ENCODE measurements at places on chromosomes 7 and 10. TPM values are rescaled to one million over a fixed set of nuclear protein-coding genes. Genes with fewer than 3 reads are reported as not detected.

- no peak for DNase-seq
Observed at GRCh38 chr10:103833731-103834365, 21.5 kb downstream of the SH3PXD2A start.

- no peak for DNase-seq
Observed at GRCh38 chr10:133123746-133124356, 36.1 kb downstream of the ADGRA1 start.

- peak; percentile 36 for DNase-seq
Observed at GRCh38 chr7:141700848-141701371, 1.1 kb downstream of the DENND11 start.

DNA sequence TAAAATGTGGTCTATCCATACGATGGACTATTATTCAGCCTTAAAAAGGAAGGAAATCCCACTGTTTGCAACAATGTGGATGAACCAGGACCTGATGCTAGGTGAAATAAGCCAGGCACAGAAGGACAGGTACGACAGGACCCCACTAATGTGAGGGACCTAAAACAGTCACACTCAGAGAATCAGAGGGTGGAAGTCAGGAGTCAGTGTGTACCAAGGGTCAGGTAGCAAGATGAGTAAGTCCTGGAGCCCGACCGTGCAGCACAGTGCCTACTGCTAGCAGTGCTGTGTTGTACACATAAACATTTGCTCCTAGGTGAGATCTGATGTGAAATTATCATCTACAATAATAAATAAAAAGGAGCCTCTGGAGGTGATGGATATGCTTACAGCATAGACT, 322.3 kb downstream of the GLRX3 start:
- no peak for DNase-seq

DNA sequence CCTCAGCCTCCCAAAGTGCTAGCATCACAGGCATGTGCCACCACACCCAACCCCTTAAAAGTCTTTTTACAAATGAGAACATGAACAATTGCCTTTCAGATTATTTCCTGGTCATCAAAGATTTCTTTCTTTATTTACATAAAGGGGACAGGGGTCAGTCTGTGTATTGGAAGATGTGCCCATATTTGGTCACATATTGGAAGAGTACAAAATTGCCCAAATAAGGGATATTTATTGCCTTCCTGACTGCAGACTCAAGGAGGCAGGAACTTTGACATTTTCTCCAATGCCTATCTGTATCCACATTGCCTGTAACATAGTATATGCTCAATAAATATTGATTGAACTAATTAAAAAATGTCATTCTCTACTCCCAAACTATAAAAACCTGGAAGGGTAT, 25.9 kb upstream of the HERPUD2 start:
- no peak for DNase-seq

DNA sequence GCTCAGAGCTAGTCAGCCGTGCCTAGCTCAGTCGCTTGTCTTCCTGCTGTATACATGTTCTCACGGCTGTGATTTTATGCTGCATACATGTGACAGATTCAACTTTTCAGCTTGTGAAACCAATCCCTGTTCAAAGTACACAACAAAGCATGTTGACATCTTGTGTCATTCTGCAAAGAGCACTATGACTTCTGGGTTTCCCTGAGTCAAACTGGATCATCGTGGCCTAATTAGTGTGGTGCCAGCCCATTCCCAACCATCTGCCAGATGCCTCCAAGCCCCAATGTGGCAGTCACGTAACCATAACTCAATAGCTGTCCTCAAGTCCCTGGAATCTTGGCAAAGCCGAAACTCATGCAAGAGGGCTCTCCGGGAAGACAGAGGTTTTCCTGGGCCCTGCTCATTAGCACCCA, 144.8 kb downstream of the MYOF start:
- DNase-seq: no peak

GRCh38 chr7:82247814-82248433, 195.7 kb downstream of the CACNA2D1 start:
- peak; percentile 32 for DNase-seq

GRCh38 chr10:58853668-58854067, 322.8 kb upstream of the PHYHIPL start:
- no peak for DNase-seq

DNA sequence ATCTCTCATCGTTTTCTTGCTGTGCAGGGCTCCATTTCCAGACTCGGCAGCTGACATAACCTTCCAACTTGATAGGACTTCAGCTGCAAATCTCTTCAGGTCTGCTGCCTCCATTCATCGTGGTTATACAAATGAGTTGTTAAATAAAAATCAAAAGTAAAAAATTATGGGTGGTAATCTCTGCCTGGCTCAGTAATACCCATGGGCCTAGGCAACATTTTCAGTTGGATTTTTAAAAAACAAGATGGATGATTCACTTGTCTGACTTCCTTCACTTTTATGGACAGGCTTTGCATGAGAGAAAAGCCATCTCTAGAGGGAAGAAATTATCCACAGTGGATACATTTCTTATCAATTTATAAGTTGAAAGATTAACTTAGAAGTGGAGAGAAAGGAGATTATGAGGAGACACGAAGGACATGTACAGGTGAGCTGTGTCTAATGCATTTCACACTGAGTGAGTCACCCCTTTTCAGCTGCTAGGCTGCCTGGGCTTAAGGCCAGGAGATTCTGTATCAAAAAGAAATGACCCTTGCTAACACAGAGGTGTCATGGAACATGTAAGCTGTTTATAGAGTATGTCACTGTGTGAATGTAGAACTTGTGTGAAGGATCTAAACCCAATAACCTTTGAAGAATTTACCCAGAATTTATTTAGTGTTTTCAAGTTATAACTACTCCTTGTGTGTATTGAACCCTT, 495.1 kb downstream of the AUTS2 start:
- DNase-seq: peak; percentile 12

DNA sequence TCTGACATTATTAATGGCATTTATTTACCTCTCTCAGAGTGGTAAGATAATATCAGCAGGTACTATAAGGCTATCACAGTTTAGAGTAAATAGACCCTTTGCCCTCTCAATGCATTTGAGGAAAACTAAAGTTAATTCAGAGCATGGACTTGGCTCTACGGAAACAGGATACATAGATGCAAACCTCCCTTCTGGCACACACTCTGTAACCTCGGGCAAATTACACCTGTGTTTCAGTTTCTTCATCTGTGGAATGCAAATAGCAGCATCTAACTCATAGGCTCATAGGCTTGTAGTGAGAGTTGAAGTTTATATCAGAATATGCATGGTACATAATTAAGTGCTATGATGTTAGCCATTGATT, 5.6 kb downstream of the RAPGEF5 start:
- no peak for DNase-seq

- no peak for DNase-seq
Observed at GRCh38 chr10:17662193-17663138, 18.5 kb downstream of the STAM start.

DNA sequence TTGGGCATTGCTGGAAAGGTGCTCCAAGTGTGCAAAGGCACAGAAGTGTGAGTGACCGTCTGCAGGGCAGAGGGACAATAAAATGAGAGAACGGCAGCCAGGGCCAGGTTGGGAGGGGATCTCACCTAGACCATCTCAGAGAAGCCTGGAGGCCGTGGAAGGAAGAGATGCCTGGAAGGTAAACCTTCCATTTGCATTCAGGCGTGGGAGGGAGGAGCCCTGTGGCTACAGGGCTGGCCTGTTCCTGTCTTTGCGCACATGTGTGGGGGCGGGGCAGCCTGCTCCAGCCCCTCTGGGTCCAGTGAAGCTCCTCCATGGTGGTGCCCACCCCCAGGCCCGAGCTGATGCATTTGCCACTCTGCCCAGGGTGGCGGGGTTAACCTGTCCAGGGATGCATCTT, 473.6 kb upstream of the MGMT start:
- no peak for DNase-seq

DNA sequence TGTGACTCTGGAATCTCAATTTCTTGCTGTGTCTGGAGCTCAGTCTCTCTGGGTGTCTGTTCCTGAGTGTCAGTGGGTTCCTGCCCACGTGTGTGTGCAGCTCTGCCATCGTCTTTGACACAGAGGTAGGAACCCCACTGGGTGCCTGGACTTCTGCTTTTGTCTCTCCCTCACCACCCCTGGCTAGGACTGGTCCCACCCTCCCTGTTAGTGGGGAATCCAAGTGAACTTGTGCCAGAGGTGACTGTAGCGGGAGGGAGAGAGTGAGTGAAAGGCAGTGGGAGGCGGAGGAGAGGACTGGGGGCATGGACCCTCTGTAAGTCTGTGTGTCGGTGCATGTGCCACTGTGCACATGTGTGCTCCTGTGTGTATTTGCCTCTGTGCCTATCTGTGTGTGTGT, 299.9 kb upstream of the ZMIZ1 start:
- DNase-seq: no peak

- no peak for DNase-seq
Observed at GRCh38 chr10:132679640-132680039, 106.3 kb downstream of the NKX6-2 start.

DNA sequence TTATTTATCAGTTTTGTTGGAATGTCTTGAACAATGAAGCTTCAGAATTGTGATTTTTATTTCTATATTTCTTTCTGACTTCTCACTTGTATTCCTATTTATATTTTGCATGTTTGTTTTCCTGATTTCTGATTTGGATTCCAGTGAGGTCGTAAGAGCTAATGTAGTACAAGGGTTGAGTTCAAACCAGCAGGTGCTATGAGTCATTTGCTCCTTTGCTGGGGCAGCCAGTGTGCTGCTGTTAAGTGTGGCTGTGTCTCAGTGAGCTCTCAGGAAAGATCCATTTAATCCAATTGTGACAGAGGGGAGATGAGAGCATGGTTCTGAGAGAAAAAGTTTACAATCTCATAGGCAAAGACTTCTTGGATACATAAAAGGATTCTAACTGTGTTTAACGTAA, 48.6 kb downstream of the MCU start:
- peak; percentile 22 for DNase-seq

- no peak for DNase-seq
Observed at GRCh38 chr10:69201045-69201444, 19.1 kb upstream of the HKDC1 start.

DNA sequence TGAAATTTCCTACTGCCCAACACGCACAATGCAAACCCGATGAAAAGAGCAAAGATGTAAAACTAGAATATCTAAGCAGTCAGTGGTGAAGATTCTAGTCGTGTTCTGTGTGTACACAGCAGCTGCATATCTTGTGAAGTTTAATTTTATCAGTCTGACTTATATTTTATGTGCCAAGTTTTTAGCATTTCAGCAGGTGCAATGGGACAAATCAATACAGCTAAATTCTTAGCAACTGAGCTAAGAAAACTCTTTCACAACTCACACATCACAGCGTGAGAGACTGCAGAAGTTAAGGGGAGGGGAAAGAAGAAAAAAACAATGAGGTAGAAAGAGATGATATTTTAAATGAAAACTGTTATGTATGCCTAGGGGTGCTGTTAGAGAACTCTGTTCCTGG, 164.9 kb upstream of the NEBL start:
- DNase-seq: no peak

DNA sequence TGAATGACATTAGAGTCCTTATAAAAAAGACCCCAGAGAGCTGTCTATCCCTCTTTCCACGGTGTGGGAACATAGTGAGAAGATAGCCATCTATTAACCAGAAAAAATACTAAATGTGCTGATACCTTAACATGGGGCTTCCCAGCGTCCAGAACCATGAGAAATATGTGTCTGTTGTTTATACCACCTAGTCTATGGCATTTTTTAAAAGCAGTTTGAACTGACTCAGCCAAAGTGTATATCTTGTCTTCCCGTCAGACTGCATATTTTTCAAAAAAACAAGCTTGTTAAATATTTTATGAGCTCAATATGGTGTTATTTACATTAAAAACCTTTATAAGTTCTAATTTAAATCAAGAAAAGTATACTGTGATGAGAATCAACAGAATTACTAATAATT, 255.3 kb downstream of the HGF start:
- DNase-seq: no peak

DNA sequence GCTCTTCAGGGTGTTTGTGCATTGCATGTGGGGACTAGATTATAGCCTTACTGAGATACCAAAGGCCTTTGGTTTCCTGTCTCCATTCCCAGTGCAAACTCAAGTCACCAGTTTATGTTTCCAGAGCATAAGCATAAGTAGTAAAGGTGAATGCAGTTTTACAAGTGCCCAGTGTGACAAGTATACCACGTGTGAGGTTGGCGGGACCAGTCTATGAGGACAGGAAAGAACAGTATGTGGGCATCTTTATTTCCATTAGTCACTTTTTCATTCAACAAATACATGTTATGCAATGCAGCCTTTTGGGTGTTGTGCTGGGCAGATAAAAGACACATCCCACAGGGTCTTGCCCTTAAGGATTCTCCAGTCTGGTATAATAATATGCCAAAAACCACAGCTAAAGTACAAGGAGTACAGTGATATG, 146.5 kb downstream of the ARID5B start:
- peak; percentile 68 for DNase-seq

- DNase-seq: no peak
Observed at GRCh38 chr10:21528236-21529031, 3.0 kb upstream of the SKIDA1 start.

DNA sequence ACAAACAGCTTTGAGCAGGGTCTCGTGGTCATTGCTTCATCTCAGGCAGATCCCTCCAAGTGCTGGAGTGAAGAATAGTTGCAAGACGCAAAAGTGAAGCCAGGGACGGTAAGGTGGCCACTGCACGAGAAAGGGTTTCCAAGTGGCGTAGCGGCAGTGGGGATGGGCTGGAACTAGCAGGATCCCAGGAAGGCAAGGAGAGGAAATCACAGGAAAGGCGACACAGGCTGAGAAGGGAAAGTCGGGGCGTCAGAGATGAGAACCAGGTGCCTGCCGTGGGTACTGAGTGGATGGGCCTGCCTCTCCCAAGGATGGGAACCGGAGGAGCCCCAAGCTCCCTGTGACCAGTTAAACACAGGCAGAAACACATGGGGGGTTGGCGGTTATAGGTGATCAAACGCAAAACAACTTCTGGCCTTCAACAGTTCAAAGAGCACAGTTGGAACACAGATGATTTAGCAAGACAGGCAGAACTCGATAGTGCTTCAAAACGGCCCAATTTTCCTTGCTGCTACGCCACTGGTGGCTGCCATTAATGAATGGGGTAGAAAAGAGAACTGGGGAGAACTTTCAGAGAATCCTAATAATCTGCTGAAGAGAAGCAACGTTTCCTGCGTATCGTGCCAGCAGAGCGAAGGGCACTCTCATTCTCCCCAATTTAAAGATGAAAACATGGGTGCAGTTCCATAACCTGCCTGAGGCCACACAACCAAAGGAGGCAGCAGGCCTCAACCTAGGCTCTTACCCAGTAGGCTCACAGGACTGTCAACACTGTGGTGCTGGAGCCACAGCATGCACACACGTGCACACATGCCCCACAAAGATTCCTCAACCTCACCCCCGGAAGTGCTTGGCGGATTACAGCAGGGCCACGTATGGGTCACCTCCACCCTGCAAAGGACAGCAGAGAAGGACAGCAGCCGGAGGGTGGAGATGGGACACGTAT, 61.9 kb downstream of the MAD1L1 start:
- DNase-seq: no peak

GRCh38 chr7:40758590-40758989, 623.8 kb downstream of the SUGCT start:
- no peak for DNase-seq

- peak; percentile 10 for DNase-seq
Observed at GRCh38 chr10:14093730-14094484, 236.8 kb downstream of the FRMD4A start.

Gene TMEM236
- total RNA-seq: under 0.01 TPM

Gene OR2A42
- total RNA-seq: not detected

Gene HYAL4
- total RNA-seq: not detected

Gene OPN1SW
- not detected for total RNA-seq

Gene ZSCAN21
- 24.3 TPM for total RNA-seq

Gene METTL27
- 5.2 TPM for total RNA-seq

Gene MYO3A
- 5.9 TPM for total RNA-seq

Gene ELMO1
- 9.6 TPM for total RNA-seq
